Activated effector memory CD4-positive, alpha-beta T cell treated with anti-CD3 and anti-CD28 coated beads, Interleukin-2, amount 50 U/mL, for 16 hours (primary cell): ENCODE measurements at places on chromosomes 3 and 15.
A peak's percentile ranks its signal among the peaks of the same experiment; 100 is the strongest.

DNA sequence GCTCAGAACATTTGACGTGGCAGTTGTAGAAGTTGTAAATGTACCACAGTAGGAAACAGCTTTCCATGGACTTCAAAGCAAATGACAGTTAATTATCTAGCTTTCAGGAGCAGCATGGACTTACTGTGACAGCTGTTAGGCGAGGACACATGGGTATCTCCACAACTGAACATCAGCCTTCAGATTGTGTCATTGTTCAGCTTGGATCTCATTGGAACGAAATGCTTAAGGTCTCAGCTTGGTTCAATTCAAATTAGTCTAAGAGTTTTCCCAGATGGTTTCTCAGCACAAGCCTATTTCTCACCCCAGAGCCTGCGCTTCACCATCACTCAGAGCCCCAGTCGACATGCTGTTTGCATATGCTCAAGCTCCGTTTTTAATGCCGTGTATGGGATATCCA lies 21.1 kb upstream of the GYG1 start:
- no peak for DNase-seq

- no peak for DNase-seq
These were observed 39.1 kb upstream of the DNAJC13 start for GRCh38 chr3:132378048-132378762.

- DNase-seq: no peak
These were observed 928.8 kb upstream of the ALCAM start for GRCh38 chr3:104437891-104438290.

- no peak for DNase-seq
These were observed 1.1 kb downstream of the ARMC8 start for GRCh38 chr3:138188013-138188730.

DNA sequence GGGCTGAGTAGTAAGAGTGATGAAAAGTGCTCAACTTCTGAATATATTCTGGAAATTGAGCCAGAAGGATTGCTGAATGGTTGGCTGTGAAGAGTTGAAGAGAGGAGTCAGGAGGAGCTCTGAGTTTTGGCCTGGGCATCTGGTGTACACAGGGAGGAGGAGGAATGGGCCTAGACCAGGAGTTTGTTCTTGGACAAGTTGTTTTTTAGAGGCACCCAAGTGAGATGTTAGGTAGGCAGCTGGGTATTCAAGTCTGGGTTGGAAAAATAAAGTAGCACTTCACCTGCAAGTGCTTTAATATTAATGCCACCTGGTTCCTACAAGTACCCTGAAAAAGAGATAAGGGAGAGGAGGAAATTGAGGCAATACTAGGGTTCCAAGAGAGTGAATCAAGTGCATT lies 14.7 kb downstream of the BSN start:
- no peak for DNase-seq

DNA sequence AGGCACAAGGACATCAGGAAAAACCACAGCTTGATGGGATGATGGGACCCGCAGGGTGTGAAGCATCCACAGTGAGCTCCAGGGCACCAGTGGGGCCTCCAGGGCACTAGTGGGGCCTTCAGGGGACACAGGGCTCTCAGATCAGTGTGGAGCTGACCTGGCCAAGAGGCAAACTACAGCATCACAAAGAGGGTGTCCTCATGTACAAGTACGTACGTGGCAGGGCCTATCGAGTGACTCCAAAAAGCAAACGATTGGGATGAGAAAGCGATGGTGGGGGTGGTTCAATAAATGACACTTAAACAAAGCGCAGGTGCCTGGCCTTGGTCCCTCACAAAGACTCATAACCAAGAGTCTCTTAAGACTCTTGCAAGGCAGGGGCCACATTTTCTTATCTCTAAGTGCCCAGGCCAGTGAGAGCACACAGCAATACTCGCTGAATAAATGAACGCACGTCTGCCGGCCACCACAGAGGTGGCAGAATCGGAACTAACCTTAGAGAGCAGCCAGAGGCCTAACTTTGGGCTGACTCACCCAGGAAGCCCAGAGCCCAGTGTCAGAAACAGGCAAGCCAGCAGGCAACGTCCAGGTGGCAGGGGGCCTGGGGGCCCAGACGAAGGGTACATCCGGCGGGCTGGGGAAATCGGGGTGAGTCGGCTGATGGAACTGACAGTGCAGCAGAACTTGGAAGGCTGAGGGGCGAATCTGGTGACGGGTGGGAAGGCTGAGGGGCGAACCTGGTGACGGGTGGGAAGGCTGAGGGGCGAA lies 8.7 kb downstream of the PCSK6 start:
- peak; percentile 51 for DNase-seq

DNA sequence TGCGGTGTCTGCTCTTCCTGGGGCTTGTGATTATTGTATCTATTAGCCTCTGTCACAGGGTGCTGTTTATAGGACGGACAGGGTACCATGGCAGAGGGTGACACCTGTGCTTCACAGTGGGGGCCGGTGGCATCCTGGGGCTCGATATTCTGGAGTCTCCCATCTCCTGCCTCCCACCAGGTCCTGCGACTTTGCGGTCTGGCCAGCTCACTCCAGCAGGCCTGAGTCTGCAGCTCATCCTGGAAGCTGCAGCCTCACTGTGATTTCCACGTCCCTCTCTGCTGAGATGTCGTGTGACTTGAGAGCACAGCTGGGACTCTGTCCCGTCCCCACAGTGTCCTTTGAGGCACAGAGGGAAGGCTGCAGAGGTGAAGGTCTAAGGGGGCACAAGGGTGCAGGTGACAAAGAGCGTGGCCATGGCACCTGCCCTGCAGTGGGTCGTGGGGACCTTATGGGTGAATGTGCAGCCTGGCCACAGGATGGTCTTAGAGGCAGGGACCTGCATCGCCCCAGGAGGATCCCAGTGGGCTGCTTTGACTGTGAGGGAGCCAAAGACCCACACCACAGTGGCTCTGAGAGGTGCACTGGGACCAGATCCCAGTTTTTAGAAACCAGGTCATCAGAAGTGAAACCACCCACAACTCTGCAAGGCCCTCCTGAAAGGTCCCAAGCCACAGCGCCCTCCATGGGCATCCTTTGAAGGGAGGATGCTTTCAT lies 172.8 kb downstream of the KLF13 start:
- DNase-seq: no peak
